ENCODE measurements at places on chromosomes 4 and X.

- no peak for DNase-seq
These were observed 321.0 kb upstream of the GRIA3 start for GRCh38 chrX:122863067-122863466.

DNA sequence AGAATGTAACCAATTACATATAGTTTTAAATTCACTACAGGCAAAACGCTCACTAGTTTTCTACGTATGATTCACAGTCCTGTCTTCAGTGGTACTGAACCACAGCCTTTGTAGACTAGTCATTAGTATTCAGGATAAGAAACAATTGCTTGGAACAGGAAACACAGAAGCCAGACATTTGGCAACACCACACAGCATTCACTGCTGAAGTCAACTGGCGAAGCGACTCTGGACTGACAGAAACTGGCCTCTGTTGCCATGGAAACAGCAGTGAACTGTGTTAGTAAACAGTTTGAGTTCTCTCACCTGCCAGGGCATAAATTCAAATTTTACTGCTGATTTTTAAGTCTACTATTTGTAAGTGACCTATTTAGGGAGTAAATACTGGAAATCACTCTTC is 57.6 kb downstream of the MAPK10 start:
- no peak for DNase-seq

DNA sequence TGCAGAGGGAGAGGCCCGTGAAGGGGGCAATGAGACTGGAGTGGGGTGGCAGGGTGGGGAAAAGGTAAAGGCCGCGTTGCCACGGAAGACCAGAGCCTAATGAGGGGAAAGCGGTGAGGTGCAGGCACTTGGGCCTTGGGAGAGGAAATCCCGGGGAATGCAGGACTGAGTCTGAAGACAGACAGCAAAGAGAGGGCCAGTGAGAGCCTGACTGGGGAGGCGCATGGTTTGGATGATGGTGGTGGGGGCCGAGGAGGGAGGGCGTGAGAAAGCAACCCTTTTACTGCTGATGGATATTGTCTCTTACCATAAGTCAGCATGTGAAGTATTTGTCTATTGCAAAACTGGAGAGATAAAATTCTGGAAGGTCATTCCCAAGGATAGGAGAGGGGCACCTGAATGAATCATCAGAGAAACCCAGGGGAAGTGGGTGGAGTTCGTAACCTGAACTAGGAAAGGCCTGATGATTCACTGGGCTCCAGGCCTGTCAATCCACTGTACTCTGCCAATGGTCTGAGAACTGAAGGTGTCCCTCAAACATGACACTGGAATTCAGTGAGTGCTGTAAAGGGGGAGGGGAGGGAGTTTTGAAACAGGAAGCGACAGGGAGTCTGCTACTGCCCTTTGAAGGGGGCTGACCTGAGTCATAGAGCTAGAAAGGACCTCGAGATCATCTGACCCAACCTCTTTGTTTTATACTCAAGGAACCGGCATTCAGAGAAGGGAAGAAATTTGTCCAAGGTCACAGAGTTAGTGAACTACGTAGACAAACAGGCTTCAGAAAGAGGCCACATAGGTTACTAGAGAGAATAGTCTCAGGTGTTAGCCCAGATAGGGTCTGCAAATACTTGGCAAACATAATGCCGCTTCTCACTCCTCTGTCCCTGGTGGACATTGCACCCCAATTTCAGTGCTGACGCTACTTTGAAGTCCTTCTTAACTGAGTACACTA is 52.2 kb downstream of the NALF2 start:
- DNase-seq = no peak

GRCh38 chr4:5114950-5115349 is 63.7 kb downstream of the STK32B start:
- no peak for DNase-seq

DNA sequence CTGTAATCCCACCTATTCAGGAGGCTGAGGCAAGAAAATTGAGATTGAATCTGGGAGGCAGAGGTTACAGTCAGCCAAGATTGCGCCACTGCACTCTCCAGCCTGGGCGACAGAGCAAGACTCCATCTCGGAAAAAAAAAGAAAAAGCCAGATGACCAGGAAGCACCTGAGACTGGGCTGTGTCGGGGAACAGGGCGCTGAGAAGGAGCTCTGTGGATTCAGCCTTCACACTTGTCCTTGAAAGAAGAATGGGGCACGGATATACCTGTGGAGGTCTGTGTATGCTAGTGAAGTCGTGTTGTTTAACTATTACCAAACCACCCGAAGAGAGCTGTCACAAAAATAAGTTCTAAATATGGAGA is 39.3 kb upstream of the TADA2B start:
- DNase-seq = no peak

- DNase-seq = no peak
These were observed 61.1 kb downstream of the MAOA start for GRCh38 chrX:43717161-43717560.

DNA sequence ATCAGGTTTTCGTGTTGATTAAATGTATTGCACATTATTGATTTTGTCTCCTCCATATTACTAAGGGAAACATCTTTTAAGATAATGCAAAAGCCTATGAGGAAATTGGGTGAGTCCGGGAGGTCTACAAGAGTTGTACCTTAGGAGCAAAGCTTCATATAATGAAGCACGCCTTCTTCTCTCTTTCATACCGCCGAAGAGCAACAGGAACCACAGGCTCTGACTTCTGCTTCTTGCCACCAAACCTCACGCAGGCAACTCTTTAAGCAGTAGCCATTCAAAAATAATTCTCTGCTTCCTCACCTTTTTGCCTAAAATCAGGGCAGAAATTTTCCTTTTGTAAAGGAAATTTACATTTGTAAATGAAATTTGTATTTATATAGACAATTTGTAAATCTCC is 139.6 kb downstream of the SPRY1 start:
- no peak for DNase-seq

DNA sequence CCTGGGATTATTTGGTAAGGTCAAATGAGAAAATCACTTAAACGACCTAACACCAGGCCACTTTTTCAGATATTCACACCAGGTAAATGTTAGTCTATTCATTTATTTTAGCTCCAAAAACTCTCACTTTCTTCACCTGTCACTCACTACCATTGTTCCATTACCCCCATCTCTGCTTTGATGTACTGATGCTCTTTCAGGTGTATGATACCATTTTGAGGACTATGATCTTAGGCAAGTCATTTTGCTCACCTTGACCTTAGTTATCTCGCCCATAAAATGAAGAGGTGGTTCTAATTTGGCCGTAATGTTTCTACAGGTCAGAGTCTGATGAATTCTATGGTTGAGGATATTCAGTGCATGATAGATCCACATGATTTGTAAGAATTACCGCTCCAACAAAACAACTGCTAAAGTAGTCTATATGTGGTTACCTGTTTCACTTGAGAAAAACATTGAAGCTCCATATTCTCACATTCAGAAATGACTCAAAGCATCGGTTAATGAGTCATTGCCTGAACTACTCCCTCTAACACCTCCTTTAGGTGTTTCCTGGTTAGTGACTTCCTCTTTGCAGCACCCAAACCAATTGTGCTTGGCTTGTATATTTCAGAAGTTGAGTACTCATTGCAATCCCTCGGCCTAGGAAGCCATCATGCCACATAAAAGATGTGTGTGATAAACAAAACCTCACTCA is 4.5 kb downstream of the DTHD1 start:
- DNase-seq = no peak

GRCh38 chrX:69152417-69152841 is 12.8 kb downstream of the PJA1 start:
- DNase-seq = no peak

GRCh38 chrX:10023821-10024220 is 56.7 kb downstream of the CLDN34 start:
- DNase-seq = no peak

DNA sequence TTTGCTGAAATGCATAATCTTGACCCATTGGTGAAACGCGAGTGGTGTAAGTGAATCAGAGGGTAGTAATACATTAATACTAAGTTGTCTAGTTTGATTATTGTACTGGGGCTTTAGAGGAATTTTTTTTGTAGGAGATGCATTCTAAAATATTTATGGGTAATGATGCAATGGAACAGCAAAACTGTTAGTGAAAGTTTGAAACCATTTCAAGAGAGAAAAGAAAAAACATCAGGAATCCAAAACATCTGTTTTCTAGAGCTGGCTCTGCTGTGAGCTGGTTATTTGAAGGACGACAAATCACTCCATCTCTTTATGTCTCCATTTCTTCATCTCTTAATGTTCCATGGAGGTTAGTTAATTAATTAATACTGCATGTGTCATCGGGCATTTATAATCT is 351.9 kb upstream of the FAT1 start:
- no peak for DNase-seq

- DNase-seq = no peak
These were observed 768 bp downstream of the MID2 start for GRCh38 chrX:107826238-107827029.

DNA sequence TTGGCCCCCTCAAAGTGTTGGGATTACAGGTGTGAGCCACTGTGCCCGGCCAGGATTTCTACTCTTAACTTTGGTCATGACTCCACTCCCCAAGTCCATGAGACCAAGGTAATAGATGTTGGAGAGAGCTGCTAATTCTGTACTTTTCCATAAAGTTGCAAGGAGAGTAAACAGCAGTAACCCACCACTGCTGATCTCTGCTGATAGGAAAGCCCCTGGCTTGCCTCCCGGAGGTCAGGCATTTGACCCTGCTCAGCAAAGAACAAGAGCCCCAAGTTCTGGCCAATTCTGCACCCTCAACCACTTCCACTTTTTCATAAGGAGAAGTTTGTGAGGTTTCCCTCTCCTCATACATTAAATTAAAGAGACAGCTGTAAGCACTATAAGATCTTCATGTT is 143.0 kb downstream of the RASL11B start:
- no peak for DNase-seq

DNA sequence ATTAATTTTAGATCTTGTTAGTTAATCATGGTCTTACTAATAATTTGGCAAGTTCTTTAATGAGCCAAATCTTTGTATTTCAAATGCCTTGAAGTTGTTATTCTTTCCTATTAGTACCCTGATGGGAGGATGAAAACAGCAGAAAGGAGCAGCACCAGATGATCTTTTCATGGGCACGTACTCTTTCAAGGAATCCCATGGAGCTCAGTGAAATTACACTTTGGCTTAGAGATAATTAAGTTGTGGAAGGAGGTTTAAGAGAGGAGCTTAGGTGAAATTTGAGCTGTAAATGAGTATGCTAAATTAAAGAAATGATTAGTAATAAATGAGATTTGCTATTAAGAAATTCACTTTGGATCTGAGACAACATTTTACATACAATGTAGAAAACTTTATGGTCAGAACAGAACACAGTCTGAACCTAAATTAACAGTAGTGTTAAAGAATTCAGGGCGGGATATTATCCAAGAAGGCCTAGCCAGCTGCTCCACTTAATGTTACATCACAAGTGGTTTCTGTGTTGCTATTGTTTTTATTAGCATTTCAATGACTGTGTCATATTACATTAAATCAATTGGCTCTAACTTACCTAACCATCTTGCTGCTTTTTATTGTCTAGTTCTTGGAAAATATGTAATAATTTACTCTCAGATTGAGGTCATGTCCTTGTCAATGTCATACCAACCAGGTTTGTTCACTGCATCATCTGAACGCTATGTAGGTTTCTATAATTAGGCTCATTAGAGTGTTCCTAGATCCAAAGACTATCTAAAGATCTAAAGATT is 3.9 kb downstream of the MTHFD2L start:
- DNase-seq = no peak

DNA sequence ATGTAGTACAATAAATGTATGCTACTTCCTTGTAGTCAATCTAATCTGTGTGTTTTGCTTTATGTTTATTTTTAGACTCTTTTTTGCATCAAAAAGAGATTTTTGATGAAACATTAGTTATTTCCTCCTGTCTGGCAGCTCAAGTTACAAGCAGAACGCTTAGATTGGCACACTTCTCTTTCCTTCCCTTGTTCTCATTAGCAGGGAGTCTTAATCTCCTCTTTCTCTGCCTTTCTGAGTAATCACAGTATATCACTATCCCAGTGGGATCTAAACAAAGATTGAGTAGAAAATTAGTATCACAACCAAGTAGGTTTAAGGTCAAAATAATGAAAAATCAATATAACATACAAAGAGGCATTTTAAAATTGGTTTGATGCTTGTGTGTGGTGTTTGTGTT is 1192.6 kb downstream of the C4orf33 start:
- no peak for DNase-seq

DNA sequence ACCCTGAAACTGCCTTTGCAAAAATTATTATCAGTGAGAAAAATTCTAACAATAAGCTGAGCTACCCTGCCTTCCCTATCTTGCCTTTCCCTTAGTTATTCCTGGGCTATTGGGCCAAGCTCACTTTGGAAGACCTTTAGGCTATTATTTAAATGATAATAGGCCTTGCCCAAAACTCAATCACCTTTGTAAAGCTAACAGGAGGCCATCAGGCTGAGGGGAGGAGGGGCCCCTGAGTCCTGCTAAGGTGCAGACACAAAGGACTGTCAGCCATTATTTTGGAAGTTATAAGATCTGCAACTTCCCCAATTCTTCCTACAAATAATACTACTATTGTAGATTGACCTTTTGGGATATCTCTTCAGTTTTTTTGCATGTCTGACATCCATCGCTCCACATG is 278.8 kb upstream of the DIAPH2 start:
- DNase-seq = no peak

DNA sequence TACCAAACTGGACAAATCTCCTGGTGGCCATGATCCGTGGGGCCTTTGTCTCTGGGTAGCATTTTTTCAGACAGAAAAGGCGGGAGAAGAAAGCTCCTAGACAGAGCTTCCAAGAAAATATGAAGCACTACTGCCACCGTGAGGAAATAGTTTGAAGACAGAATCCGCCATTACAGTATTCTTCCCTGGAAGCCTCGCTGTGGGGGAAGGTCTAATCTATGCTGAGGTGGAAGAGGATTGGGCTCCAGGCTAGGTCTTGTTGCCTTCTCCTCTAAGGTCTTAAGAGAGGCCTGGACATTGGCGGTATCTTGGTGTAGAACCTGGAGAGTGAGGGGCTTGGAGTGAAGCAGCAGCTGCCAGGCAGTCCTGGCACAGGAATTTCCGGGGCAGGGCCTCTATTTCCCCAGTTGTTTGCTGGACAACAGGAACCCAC is 218.9 kb downstream of the OR13H1 start:
- DNase-seq = no peak

GRCh38 chr4:30402276-30402675 is 317.9 kb upstream of the PCDH7 start:
- DNase-seq = no peak

GRCh38 chrX:154312116-154312515 is 16.5 kb downstream of the TKTL1 start:
- no peak for DNase-seq

GRCh38 chr4:158814636-158815330 is 46.0 kb downstream of the FNIP2 start:
- DNase-seq = no peak

DNA sequence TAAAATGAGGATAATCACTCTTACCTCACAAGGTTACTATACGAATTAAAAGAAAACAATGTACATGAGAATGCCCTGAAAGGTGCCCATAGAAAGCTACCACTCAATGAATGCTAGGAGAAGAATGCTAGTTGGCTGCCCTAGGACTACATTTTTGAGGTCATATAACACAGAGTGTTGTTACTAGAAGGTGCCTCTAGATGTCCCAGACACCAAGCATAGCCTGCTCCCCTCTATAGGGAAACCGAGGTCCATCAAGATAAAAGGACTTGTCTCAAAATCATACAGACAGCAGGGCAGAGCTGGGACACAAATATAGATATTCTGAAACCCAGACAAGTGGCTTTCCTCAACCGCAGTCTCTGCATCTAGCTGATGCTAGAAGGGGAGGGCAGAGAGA is 147.0 kb upstream of the ARHGEF9 start:
- DNase-seq = no peak
